ENCODE measurements at places on chromosomes 1 and 21.

DNA sequence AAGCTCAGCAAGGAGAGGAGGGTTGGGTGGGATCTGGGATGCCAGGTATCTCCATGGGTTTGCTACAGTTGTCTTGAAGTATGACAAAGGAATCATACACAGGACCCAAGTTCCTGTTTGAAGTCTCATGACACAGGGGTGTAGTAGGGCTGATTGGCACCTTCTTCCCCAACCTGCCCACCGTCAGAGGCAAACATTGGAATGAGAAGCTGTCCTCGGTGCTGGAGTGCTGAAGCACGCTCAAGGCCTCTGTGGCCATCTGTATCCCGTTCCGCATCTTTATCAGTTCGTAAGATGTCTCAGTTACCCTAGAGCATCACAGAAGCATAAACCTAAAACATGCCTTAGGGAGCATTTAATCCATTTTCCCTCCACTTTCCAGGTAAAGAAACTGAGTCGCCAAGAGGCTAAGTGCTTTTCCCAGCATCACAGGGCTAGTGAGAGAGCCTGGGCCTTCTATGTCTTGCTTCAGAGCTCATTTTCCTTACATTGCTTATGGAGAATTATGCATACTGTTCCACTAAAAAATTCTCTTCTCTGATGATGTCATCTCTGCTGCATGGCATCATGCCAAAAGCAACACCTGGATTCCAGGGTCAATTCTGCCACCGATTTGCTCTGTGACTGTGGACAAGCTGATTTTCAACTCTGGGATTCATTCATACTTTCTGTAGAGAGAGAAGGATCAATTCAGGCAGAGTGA, 34.2 kb downstream of the VWA5B1 start:
- DNase-seq = no peak

DNA sequence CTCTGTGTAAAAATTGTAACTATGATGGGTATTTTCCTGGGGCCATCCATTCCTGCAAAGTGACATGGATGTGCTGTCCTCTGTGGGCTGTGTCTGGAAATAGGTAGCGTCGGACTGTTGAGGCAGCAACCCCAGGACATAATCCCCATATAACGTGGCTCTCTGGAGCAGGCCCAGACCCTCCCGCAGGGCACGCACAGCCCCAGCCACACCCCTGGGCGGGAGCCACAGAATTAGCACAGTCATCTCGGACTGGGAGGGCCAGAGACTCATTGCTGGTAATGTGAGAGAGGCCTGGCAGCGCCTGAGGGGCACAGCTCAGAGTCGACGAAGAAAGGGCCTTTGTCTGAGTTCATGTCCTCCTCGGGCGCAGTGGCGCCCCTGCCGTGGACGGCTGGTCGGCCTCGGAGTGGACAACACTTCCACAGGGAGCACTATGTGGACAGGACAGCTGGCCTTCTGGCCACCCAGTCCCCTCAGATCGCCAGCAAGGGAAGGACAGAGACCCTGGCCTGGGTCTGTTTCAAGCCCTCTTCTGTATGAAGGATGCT, 20.1 kb downstream of the SIM2 start:
- DNase-seq = no peak

- no peak for DNase-seq
Observed at GRCh38 chr21:34000375-34000774, 73.0 kb upstream of the MRPS6 start.

DNA sequence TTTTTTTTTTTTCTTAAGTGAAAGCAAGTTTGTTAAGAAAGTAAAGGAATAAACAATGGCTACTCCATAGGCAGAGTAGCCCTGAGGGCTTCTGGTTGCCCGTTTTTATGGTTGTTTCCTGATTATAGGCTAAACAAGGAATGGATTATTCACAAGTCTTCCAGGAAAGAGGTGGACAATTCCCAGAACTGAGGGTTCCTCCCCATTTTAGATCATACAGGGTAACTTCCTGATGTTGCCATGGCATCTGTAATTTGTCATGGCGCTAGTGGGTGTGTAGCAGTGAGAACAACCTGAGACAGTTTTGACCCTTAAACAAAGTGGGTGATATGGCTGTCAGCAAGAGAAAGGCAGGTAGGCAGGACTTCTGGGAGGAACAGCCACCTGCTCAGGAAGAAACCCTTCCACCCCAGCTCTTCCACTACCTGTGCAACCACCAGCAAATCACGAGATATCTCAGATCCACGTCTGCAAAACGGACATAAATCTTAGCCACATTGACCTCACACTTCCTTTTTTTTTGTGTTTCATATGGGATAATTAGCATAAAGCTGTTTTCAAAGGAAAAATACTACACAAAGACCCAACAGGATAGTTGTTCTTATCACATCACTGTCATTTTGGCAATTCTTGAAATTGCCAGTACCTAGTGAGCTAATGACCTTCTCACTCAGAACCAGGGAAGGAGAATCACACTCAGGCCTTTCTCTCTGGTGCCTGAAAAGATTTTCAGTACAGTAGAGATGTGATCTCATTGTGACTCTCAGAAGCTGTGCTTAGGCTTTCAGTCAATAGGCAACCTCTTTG, 34.8 kb upstream of the DUSP10 start:
- no peak for DNase-seq

- no peak for DNase-seq
Observed at GRCh38 chr1:240170266-240170665, 78.6 kb downstream of the FMN2 start.

DNA sequence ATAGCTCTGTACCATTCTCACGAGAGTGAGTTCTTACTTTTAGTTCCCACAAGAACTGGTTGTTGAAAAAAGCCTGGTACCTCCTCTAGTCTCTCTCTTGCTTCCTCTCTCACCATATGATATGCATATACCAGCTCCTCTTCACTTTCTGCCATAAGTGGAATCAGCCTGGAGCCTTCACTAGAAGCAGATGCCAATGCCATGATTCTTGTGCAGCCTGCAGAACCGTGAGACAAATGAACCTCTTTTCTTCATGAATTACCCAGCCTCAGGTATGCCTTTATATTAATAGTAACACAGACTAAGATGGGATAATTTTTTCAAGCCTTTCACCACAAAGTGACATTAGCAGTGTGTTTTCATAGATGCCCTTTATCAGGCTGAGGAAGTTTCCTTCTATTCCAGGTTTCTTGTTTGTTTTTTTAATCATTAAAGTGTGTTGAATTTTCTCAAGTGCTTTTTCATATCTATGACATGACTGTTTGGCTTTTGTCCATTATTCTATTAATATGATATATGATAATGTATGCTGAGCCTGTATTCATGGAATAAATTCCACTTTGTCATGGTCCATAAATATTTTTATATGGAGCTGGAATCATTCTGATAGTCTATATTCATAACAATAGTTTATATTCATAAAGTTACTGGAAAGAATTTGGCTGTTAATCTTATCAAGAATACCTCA, 40.7 kb upstream of the C1orf185 start:
- DNase-seq = no peak

GRCh38 chr1:184553845-184554244, 167.0 kb downstream of the C1orf21 start:
- no peak for DNase-seq

DNA sequence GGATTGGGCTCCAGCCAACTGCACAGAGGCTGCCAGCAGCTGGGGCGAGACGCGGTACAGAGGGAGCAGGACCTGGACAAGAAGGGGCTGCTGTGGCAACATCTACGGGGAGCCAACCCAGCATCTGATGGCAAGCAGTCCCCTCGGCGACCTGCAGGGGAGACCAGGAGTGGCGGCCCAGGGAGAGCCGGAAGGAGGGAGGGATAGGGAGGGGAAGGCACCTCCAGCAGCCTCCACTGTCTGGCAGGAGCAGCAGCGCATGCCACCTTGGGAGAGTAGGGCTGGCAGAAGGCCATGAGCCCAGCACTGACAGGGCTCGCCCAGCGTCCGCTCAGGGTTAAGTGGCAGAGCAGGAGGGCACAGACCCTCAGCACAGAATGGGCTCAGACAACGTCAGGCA, 17.3 kb downstream of the CHD5 start:
- no peak for DNase-seq

DNA sequence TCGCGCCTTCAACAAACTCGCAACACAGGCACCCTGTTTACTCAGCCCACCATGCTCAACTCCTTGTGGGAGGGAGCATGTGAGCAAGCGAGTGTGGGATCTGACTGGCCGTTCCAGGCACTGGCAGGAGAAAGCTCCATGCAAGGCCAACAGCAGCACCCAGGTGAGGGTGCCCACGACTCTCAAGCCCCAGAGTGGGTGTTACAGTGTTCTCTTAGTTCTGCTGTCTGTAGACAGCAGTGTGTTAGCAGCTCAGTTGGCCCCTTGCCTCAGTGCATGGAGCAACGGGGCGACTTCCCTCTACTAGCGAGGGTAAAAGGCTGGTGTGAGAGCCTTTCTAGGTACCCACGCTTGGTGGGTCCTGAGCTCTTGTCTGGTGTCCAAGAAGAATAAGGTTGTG, 114.6 kb downstream of the PIGK start:
- DNase-seq = no peak

DNA sequence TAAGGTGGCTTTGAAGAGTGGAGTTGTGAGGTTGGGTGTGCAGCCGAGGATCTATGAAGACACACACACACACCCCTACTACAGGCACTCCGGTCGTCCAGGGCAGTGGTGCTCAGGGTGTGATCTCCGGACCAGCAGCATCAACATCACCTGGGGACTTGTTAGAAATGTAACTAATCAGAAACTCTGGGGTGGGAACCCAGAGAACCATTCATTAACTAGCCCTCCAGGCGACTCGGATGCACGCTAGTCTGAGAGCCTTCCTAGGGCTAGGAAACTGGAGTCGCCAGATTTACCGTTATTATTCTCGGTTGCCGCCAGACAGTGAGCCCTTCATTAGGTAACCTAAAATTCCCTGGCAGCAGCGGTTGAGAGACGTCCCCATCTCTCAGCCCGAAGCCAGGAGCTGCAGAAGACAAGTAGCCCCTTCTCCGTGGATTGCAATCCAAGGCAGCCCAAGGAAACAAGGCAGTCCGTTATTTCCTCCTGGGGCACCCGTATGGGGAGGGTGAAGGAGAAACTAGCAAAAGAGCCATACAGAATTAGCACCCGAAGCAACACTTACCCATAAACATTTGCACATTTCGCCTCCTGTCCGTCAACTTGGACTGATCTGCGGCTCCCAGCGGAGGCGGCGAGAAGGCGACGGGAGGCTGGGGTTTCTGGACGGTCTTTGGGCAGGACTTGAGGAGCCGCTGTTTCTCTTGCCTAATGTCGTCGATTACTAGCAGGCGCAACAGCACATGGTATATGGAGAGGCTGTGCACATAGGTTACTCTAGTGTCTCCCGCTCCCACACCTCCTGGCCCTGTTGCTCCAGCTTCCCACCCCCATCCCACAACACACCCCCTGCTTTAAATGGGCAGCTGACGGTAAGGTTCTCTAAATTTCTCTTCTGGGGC, 2.9 kb upstream of the CCN1 start:
- DNase-seq = no peak

DNA sequence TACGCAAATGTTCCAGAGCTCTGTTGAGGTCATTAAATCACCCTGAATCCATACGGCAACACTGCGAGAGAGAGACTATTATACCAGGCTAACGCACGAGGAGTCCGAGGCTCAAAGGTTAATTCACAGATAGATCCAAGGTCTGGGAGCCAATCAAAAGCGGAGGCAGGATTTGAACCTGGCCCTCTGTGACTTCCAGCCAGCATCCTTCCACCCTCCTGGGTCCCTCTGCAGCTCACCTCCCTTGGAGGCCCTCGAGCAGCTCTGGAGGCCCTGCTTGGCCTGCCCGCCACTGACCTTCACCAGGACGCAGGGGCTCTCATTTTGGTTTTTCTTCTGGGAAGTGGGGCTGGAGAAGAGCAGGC, 42.1 kb downstream of the KIAA1614 start:
- DNase-seq = no peak

All from 8988T (cell line).